Muscle of leg (tissue), 16 donors: ENCODE measurements at places on chromosomes 3 and 15. TPM values are rescaled to one million over a fixed set of nuclear protein-coding genes. Genes with fewer than 3 reads are reported as not detected.

PLAAT1 gene
- 21.2 TPM for polyA plus RNA-seq

DNA sequence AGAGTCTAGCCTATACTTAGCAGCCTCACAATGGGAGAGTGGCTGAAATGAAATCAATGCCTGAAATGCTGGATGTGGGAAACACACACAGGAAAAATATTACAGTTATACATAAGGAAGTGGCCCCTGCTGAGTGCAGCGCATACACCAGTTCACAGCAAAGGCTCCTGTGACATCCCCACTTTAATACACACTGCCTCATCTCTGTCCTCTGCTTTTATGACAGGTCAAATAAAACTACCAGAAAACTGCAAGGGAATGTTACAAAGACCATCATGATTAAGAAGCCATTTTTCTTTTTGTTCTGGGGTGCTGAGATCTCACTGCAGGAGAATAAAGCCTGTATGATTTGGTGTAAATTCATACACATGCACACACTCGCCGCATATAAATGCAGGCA lies 214.3 kb downstream of the ARRDC4 start:
- no peak for DNase-seq

FEZF2 gene
- polyA plus RNA-seq, result 0.07 TPM

CAMK2N2 gene
- not detected for polyA plus RNA-seq

MUC20 gene
- polyA plus RNA-seq, result 2.8 TPM

DNA sequence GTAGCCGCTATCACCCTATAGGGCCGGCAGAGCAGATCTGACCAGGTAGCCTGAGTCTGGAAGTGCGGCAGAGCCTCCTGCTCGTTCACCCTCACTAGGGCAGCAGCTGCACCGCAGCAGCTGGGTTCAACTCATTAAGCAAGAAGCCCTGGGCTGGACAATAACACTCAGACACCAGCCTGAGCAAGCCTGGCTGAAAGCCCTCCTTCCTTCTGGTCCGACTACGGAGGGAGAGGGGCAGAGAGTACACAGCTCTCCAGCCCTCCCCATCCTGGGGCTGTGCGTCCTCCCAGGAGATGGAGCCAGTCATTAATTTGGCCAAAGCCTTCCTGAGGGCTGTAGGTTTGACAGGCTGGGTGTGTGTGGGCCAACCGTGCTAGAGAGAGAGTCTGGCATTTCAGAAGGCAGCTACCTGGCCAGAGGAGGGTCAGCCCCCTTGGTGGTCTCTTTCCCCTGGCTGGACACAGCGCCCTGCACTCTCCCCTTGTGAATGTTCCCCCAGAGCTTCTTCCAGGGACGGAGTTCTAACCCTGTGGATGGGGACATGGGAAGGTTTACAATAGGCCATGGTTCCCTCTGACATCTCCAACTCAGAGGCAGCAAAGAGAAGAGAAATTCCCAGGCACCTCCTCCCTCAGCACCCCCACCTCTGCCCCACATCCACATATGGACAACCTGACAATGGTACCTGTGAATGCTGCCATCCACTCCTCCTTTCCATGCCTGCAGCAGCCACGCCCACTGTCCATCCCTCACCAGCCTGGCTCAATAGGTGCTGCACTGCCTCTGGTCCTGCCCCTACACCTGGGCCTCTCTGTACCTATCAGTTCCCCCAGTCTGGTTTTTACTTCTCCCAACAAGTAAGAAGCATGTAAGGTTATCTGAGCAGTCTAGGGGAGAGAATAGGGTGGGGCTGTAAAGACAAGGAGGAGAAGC lies 6.5 kb downstream of the CHRNB4 start:
- no peak for DNase-seq

GRCh38 chr3:8879347-8879944 lies 83.8 kb downstream of the RAD18 start:
- no peak for DNase-seq
